Endothelial cell of umbilical vein (primary cell): ENCODE measurements at places on chromosomes 2 and 18. TPM values are rescaled to one million over a fixed set of nuclear protein-coding genes. Genes with fewer than 3 reads are reported as not detected.

DNA sequence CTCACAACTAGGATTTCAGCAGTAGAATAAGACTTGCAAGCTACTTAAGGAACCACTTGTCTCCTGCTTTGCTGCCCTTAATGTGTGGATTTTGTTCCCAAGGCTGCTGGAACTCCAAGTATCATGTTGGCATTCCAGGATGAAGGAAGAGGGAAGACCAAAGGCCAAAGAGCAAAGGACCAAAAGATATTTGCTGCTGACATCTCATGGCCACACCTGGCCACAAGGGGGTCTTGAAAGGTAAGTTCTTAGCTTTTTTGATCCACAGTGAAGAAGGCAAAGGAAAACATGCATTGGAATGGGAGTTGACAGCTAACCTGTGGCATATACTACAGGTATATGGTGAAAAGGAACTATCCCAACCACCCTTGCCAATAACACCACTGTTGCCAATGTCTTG, 3.9 kb upstream of the MATN3 start:
- DNase-seq: no peak

- DNase-seq: peak; percentile 55
These were observed 34.7 kb upstream of the MARCHF7 start for GRCh38 chr2:159677654-159678053.

GRCh38 chr2:218138047-218138446, 12.2 kb downstream of the CXCR2 start:
- no peak for DNase-seq

Gene DSC2
- not detected in 2 replicates for total RNA-seq

DNA sequence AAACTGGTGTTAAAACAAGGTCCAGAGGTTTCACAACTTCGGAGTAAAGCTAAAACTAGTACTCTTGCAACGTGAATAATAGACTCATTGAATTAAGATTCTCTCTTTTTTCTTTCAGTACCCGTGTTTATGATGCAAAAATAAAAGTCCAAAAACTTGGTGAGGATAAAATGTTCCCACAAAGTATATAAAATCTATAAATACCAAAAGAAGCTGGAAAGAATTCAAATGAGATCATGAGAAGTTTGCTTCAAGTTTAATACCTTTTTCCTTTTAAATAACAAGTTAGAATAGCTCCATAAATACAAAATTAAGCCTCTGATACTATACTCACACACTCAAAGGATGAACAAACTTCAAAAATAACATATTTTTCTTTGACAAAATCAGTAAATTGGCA, 34.0 kb downstream of the METTL4 start:
- no peak for DNase-seq

DNA sequence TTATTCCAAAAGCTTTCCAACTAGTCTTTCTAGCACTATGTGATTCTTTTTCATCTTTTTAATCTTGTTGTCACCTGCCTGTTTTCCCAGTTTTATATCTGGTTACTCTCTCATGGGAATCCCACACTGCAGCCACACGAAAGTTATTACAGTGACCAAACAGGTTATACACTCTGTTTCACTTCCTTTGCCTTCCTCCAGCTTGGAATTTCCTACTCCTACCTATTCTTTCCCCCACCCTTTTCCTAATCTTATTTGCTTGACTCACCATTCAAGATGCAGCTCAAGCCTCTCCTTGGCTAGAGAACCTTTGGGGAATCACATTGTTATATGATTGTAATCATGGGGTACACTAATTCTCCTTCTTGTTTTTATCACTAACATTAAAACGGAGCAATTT, 13.4 kb upstream of the TLK1 start:
- no peak for DNase-seq
